CD4-positive, alpha-beta T cell treated with Interleukin-10 for 1 hour (primary cell): ENCODE measurements at places on chromosomes 16 and 17.
A peak's percentile ranks its signal among the peaks of the same experiment; 100 is the strongest.

DNA sequence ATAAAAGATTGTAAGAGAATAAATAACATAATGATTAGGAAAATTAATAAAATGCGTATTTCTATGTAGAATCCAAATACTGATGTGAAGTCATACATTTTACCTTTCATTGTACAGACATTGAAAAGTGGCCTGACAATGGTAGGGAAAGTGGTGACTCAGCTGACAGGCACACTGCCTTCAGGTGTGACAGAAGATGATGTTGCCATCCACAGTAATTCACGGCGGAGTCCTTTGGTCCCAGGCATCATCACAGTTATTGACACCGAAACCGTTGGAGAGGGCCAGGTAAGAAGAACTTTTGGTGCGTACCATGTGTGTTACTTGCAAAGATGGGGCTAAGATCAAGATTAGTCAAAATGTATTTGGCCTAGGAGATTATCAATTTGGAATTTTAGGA lies 232.8 kb downstream of the BCAS3 start:
- no peak for DNase-seq

GRCh38 chr17:33521784-33522183 lies 228.7 kb upstream of the ASIC2 start:
- DNase-seq = no peak

- DNase-seq = no peak
These were observed 2.8 kb downstream of the PRKCB start for GRCh38 chr16:23838485-23839142.

- peak; percentile 72 for DNase-seq
These were observed 2.0 kb downstream of the ZNF319 start for GRCh38 chr16:57998486-57998885.

DNA sequence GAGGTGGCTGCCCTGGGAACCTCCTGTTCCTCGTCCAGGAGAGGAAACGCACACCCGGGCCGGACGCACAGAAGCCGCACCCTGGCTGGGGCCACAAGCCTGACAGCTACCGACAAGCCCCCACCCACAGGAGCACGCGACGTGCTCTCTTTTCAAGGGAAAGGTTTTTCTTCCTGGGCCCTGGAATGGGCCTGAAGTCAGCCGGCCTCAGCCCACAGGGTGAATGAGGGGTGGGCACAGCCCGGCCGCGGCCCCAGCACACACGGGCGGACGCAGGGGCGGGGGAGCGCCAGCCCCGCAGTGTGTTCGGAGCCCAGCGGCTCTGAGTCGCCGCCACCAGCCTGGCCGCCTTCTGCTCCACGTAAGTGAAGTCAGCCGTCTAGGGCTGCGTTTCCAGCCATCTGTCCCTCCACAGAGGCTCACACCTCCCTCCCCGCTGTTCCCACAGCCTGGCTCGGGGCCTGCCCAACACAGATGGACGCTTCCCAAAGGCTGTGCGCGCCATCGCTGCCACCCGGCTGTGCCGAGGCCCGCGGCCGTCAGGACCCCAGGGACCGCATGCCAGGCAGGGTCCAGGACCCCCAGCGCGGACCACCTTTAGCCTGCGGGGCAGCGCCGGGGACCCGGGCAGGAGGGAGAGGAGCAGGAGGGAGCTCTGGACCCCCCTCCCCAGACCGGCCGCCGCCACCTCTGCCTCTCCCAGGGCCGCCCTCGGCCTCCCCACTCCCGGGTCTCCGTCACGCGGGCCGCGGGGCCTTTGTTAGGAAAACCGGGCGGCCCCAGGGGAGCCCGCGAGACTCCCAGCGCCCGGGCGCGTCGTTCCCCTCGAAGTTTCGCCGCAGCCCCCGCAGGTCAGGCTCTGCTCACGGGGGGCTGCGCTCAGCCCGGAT lies 36.8 kb downstream of the CBFA2T3 start:
- DNase-seq = no peak

GRCh38 chr16:31267332-31268032 lies 7.7 kb downstream of the ITGAM start:
- no peak for DNase-seq

DNA sequence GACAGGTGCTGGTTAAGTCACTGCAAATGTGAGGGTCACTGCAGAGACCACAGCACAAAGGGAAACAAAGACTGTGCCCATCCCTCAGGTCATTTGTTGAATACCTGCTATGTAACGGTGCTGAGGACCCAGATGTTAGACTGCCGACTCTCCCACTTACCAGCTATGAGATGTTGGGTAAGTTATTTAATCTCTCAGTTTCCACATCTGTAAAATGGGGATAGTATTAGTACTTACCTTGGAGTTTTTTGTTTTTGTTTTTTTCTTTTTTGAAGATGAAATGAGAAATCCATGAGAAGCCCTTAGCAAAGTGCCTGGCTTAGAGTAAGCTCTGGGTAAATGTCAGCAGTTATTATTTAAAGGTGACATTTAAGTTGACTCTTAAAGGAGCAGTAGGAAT lies 50.5 kb upstream of the PMFBP1 start:
- no peak for DNase-seq

- DNase-seq = peak; percentile 9
These were observed 54.1 kb downstream of the VAC14 start for GRCh38 chr16:70746708-70747424.

DNA sequence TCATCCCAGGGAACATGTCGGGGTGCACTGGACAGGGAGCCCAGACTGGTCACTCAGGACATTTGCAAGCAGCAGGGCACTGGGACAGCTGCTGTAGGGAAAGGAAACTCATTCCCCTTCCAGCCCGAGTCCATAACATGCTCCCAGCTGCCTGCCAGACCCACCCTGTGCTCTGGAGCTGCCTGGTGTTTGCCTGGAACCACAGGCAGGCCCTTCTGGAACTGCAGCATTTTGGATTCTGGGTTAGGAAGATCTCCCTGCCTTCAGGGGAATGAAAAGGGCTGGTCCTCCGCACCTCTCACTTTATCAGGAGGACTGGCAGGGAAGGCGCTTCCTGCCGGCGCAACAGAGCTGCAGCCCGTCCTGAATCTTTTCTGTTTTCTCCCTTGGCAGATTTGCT lies 41.2 kb downstream of the MEAK7 start:
- no peak for DNase-seq

DNA sequence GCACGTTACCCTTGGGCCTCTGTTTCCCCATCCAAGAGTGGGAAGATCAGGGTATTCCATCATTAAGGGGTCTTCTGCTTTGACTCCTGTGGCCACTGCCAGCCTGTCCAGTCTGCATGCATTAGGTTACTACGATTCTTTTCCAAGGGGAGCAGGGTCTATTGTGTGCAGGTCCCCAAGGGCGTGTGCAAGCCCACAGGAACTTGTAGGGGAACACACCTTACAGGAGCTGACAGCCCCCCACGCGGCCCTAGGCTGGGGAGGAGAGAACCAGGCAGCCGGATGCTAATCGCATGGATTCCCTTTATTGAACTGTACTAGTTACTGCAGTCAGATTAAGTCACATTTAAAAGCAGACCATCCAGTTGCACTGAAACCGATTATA lies 116.7 kb downstream of the C16orf78 start:
- DNase-seq = no peak

GRCh38 chr16:50752471-50753235 lies 10.8 kb downstream of the CYLD start:
- DNase-seq = no peak

GRCh38 chr16:57427824-57428223 lies 19.4 kb downstream of the CIAPIN1 start:
- no peak for DNase-seq

GRCh38 chr16:88468275-88469129 lies 15.4 kb downstream of the ZFPM1 start:
- peak; percentile 45 for DNase-seq
